GM12891 (cell line): ENCODE measurements at places on chromosomes 11 and 22.

GRCh38 chr22:48448821-48449220 is 1378.9 kb downstream of the BRD1 start:
- no peak for DNase-seq

DNA sequence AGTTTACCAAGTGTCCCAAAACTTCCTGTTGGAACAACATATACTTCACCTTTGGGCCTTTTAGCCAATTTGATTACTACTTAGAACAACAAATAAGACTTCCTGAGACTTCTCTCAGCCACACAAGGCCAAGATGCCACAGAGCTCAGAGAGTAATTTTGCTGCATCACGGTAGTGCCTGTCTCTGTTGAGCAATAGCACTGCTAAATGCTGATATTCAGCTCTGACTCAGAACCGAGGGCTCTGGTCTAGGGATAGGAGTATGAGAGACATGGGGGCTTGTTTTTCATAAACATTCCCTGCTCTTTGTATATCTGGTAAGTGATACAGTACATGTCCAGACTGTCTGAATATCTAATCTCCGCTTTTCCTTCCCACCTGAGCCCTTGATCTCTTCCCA is 260.4 kb upstream of the ARHGAP20 start:
- no peak for DNase-seq

- no peak for DNase-seq
These were observed 11.7 kb upstream of the SORL1-AS1 start for GRCh38 chr11:121464352-121464946.

GRCh38 chr11:94525546-94526324 is 13.5 kb downstream of the C11orf97 start:
- no peak for DNase-seq

- DNase-seq, result peak; percentile 56
These were observed 55.6 kb downstream of the P4HA3 start for GRCh38 chr11:74255741-74256375.

- no peak for DNase-seq
These were observed 12.0 kb downstream of the CSTPP1 start for GRCh38 chr11:46948378-46949131.

- DNase-seq, result no peak
These were observed 56.4 kb downstream of the PARVA start for GRCh38 chr11:12433571-12434324.

GRCh38 chr22:46967445-46968358 is 205.3 kb downstream of the TBC1D22A start:
- DNase-seq, result no peak

DNA sequence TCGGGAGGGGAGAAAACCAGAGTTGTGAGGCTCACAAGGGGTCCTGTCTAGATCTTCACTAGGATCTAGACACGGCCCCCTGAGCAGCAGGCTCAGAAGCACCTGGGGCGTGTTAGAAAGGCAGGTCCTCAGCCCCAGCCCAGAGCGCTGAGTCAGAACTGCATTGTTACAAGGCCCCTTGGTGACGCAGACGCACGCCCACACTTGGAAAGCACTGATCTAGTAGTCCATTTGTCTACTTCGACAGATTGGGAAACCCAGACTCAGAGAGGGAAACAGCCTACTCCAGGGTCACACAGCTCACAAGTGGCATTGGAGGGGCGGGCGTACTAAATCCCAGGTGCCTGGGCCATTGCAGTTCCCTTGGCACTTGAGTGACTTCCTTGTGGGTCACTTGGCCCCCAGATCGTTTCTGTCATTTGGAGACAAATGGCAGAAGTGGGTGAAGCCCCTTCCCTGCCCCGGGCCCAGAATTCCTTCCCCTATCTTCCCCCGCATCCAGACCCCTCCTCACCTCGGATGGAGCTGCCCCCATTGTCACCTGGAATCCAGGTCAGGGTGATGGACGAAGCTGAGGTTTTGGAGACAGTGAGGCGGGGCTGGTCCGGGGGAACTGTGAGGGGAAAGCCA is 110.8 kb downstream of the CEP164 start:
- no peak for DNase-seq

DNA sequence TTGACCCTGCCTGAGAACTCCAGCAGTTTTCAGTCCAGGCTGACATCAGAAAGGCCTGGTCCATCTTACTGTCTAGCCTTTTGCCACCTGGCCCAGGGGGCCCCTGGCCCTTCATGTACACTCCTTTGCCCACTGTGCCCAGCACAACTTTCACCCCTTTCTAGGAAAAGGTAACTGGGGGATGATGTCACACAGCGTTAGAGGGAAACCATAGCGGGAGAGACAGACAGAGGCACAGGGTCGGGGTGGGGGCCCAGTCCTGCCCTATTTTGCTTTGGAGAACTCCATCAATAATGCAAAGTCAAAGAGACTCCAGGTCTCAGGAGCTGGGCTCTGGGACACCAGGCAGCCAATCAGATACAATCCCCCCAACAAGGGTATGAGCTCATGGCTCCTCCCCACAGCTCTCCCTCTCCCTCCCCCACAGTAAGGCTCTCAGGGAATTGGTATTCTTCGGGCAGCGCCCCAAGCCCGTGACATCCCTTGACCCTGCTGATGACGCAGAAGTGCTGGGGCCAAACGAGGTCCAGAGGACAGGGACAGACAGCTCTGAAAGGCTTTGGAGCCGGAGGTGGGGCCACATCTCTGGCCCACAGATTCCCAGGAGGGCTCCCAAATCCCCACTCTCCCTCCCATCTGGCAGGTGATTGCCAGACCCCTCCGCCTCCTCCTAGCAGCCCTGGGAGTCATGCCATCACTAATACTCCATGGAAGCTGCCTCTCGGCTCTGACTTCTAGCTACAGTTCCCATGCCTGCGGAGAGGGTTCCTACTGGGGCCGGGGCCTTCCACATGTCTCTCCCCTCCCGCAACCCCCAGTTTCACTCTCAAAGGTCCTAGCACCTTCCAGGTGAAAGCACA is 5.9 kb downstream of the USP2 start:
- DNase-seq, result no peak

- DNase-seq, result no peak
These were observed 10.7 kb downstream of the DSCAML1 start for GRCh38 chr11:117786135-117786870.

- no peak for DNase-seq
These were observed 14.1 kb downstream of the CSDC2 start for GRCh38 chr22:41574847-41575381.

DNA sequence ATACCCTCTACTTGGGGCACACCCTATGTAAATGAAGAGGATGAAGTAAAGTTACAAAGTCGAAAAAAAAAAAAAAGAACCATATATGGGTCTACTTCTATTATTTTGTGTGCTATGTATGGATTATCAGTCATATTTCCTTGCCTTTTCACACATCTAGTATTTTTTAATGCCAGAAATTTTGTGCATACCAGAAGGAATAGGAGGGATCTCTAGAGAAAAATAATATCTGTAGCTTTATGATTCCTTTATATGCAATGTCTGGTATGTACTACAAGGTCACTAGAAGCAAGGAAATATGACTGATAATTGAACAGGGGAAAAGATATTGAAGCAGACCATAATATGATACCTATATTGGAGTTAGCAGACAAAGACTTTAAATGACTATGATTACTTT is 713.4 kb downstream of the OPCML start:
- DNase-seq, result no peak
